ENCODE measurements at places on chromosomes 4 and X.

DNA sequence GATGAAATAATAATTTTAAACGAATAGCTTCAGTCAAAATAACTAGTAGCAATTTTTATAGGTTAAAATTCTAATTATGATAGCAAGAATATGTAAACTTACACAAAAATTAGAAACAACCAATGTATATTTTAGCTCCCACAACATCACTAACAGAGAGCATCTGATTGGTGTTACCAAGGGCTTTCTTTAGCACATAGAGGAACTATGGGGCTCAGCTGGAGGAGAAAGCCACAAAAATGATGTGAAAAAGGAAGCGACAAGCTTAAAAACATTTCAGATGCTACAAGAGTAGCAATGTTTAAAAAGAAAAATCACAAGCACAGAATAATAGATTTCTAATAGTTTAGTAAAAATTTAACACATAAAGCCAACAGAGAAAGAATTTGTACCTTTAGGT, 56.3 kb downstream of the ATP8A1 start:
- DNase-seq: no peak

- DNase-seq: no peak
These were observed 965.9 kb downstream of the FSTL5 start for GRCh38 chr4:161197912-161198311.

DNA sequence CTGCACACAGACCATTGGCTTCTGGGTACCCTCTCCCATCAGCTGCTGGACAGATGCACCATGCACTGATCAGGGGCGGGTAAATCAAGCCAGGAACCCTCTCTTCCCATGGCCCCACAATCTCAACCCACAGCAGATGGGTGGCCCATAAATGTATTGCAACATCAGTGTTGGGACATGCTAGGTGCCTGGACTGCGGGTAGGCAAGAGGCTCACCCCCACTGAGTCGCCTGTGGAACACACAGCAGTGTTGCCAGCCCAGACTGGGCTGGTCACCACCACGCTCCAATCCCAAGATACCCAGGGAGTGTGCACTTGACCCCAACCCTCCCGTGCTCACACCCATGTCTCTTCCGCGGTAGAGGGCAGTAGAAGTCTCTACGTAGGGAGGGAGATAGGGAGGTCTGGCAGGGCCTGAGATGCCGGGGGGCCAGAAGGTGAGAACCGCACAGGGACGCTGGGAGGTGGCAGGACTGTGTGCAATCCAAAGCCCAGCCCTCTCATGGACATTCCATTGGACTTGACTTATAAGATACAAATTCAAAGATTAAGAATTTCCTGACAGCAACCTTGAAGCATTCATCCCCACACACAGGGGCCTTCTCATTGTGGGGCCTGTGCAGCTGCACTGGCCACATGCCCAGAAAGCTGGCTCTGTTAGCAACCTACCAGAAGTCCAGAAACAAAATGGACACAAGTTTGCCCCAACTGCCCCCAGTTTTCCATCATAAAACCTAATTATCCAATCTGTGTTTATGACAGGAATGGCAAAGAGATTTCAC, 183.7 kb downstream of the NSUN7 start:
- DNase-seq: no peak

- DNase-seq: no peak
These were observed 690.2 kb downstream of the FAT4 start for GRCh38 chr4:126004941-126005340.

GRCh38 chrX:20244931-20245330, 21.8 kb downstream of the RPS6KA3 start:
- DNase-seq: no peak

GRCh38 chr4:3112609-3113469, 38.4 kb downstream of the HTT start:
- DNase-seq: no peak

Measured in stimulated activated CD4-positive, alpha-beta T cell treated with anti-CD3 and anti-CD28 coated beads, Interleukin-4, amount 100 ng/mL, for 1 hour (primary cell).